Hematopoietic multipotent progenitor cell treated with erythropoietin and hydrocortisone succinate and interleukin-3 and kit ligand, for 17 days (in vitro differentiated cells): ENCODE measurements at places on chromosomes 11 and 22.

- no peak for DNase-seq
These were observed 809.4 kb upstream of the RAG2 start for GRCh38 chr11:37407461-37407860.

DNA sequence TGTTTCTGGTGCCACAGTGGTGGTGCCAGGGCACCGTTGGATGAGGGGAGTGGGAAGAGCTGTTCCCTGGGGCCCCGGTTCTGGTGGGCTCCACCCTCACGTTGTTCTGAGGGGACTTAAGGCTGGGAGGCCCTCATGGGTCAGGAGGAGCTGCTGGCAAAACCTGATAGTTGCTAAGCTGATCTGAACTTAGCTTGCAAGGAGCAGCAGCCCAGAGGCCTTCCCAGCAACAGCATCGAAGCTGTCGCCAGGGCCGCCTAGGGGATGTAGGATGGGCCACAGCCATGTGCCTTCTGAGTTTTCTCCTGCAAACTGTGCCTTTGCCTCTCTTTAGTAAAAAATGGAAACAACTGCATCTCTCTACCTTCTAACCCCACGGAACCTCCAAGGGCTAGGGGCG, 240.2 kb downstream of the TBC1D22A start:
- no peak for DNase-seq

DNA sequence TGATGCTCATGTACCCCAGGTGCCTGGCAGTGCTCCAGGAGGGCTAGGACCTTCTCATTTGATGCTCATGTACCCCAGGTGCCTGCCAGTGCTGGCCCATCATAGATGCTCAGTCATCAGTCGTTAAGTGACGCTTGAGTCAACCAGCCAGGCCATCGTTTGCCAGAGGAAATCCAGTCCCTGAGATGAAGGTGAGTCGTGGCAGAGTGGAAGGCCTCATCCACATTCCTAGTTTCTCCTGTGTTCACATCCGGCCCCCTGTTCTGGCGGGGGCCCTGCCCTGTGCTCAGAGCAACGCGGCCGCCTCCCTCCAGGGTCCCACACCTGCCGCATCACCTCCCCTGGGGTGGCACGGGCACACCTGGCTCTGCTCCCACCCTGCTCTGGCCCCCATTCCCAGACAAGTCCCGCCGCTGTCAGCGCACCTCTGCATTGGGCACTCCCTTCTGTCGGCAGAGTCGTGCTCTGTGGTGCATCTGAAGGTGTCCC, 279.9 kb downstream of the BRD1 start:
- DNase-seq, result no peak

GRCh38 chr22:31343235-31344191, 2.6 kb downstream of the PATZ1 start:
- DNase-seq, result no peak

DNA sequence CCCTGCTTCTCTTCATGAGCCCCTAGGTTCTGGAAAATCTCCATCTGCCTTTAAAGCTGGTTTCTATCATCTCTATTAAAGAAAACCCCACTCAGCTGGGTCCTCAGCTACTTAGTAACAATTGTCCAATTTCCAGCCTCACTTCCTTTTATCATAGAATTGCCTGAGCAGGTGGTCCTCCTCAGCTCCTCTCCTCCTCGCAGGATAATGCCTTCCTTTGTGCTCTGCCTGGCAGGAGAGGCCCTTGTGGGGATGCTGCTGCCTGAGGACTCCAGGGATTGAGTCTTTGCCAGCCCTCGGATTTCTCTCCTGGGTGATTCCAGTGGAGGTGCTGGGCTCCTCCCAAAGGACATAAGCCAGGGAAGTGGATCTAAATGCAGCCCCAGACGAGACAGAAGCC, 448.3 kb downstream of the INSC start:
- DNase-seq, result no peak

- DNase-seq, result no peak
These were observed 290.2 kb downstream of the ETS1 start for GRCh38 chr11:128297091-128297651.

DNA sequence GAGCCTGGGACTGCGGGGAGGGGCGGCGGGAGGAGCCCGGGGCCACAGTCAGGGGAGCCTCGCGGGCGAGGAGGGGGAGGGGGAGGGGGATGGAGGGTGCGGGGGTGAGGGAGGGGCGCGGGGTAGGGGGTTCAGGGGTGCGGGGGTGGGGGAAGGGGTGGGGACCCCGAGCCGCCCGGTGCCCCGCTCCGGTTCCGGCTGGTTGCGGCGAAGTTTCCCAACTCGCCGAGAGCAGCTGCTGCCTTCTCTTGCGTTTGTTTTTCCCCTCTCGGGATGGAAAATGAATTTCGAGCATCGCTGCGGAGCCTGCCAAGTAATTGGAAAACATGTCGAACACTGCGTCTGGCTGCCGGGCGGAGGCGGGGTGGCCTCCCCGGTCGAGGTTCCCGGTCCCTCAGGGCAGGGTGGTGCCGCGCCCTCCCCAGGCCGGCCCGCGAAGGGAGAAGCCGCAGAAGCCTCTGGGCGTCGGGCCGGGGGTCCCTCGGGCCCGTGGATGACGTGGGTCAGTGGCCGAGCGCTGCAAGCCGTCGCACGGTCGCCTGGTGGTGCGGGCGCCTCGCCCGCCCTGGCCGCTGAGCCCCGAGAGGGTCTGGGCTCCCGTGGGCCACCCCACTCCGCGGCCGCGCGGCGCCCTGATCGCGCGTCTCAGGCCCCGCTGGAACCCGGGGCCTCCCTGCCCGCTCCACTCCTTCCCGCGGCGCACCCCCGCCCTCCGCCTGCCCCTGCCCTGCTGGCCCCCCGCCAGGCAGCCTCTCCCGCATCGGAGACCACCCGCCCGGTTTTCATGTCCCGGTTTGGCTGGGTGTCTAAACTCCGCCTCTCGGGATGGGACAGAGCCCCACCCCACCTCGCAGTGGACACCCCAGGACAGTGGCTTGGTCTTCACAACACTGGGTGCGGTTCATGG, 12.1 kb downstream of the SPATA19 start:
- DNase-seq, result no peak

GRCh38 chr11:114321621-114322257, 25.5 kb downstream of the NNMT start:
- no peak for DNase-seq

DNA sequence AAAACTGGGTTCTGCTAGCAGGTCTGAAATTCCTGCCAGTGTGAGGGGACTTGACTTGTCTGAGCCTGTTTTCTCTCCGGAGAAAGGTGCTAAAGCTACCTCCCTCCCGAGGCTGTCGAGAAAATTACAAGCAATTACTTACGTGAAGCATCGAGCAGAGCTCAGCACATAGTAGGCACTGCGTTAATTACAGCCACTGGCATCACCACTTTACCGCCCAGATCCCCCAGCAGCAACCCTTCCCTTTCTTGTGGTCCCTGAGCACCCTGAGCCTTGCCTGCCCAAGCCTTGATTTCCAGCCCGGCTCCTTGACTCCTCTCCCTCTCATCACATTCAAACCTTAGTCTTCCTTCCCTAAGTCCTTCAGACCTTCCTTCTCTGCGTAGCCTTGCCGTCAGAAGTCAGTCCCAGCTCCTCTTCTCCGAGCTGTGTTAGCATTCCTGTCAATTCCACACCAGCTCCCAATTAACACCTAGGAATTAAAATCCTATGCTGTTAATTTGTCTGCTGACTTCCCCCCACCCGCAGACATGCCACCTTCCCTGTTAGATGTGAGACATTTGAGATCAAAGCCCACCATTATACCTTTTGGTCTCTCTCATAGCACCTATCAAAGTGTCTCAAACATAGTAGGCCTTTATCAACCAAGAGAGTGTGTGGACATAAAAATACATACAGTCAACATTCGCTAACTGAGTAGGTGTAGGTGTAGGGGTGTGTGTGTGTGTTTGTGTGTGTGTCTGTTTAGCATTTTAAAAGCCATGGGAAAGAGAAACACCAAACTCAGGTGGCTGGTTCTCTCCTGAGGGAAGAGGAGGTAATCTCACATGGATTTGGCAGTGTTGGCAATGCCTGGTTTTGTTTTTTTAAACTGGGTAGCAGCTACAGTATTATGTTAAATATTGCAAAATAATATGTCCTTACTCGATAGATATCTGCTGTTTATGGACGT, 2.8 kb upstream of the KCNJ5 start:
- DNase-seq, result no peak

DNA sequence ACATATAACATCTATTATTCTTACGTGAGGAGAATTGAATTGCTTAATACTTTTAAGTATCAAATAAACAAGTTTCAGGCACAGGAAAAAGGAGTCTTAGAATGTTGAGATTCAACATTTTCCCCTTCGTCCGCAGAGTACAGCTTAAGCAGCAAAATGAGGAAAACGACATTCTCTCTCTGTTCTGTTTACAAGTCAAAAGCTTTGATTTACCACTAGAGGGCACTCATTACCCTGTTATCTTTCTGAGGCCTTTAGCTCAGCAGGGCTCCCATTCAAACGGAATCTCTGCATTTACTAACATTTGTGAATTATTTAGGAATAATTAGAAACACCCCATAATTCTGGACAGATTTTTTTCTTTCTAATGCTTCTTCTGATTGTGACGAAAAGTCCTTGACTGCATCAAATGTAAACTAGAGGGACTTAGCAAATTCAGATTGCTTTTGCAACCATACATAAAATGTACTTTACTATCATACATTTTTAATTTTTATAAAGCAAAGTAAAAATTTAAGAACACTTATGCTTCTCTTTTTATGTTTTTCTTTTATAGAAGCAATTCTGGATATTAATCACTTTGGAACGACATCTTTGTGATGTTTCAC, 75.0 kb downstream of the JRKL start:
- peak; percentile 37 for DNase-seq

- DNase-seq, result no peak
These were observed 108.5 kb upstream of the SORL1-AS1 start for GRCh38 chr11:121561240-121561639.

DNA sequence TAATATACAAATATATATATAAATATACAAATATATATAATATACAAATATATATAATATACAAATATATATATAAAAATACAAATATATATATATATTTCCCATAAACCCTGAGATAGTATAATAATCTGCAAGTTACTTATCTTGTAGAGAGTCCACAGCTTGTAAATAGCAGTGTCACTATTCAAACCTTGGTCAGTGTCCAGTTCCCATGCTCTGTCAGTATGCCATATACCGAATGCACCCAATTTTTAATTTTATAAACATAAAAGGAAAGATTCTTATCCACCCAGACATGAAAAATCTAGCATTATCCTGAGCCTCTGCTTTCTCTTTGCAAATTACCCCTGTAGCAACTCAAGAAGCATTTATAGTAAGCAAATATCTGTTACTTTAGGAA, 21.6 kb upstream of the CTSC start:
- DNase-seq, result peak; percentile 6

GRCh38 chr11:122593473-122594420, 61.8 kb upstream of the UBASH3B start:
- DNase-seq, result no peak

- no peak for DNase-seq
These were observed 22.5 kb upstream of the MPPED1 start for GRCh38 chr22:43389227-43389836.

DNA sequence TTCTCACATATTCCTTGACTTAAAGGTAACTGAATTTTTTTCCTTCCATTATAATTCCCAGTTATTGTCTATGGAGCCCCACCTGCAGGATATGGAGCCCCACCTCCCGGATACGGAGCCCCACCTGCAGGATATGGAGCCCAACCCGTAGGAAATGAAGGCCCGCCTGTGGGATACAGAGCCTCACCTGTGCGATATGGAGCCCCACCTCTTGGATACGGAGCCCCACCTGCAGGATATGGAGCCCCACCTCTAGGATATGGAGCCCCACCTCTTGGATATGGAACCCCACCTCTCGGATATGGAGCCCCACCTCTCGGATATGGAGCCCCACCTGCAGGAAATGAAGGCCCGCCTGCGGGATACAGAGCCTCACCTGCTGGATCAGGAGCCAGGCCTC, 28.1 kb downstream of the WBP2NL start:
- DNase-seq, result no peak

DNA sequence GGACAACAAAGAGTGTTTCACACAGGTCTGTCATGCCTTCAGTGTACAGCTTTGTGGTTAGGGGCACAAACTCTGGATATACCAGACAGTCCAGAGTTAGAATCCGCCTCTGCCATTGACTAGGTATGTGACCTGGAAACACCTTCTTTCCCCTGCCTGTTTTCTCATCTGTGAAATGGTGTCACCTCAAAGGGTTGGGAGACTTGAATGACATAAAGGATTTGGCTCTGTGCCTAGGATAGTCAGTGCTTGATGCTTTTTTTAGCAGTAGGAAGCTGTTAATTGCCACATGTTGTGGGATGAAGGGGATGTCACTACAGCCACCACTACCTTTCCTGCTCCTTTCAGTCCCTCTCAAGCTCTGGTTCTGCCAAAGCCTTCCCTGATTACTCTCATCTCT, 17.4 kb upstream of the LRRC55 start:
- DNase-seq, result no peak

GRCh38 chr11:46674463-46675287, 25.7 kb downstream of the ARHGAP1 start:
- no peak for DNase-seq

- DNase-seq, result no peak
These were observed 118.8 kb downstream of the INSC start for GRCh38 chr11:15233371-15234165.

DNA sequence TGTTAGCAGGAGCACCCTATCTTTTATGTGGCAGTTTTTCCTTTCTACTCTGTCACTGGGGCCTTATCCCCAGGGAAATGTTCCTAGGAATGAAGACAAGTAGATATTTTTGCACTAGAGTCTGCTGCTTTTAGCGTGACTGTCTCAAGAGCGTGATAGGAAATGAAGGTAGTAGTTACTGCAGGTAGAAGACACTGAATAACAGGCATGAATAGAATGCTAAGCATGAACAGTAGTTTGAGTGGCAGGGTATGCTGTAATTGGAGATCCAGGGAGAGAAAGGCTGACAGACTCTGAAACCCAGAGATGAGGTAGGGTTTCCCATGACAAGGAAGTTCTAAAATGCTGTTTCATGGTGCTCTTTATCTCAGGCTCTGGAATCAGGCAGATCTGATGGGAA, 475.1 kb downstream of the NELL1 start:
- DNase-seq, result no peak

DNA sequence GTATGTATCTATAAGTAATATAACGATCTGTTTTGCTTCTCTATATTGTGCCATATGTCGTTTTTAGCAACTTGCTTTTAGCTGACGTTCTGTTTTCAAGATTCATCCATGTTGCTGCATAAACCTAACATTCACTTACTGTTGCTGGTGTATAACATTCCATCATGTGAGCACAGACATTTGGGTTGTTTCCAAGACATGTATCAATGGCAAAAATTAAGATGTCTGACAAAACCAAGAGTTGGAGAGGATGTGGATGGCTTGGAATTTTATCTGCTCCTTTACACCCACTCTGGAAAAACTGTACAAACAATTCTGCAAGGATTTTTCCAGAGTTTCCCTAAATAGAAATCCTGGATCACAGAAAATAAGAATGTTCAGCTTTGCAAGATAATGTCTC, 40.9 kb downstream of the DGCR2 start:
- DNase-seq, result no peak

DNA sequence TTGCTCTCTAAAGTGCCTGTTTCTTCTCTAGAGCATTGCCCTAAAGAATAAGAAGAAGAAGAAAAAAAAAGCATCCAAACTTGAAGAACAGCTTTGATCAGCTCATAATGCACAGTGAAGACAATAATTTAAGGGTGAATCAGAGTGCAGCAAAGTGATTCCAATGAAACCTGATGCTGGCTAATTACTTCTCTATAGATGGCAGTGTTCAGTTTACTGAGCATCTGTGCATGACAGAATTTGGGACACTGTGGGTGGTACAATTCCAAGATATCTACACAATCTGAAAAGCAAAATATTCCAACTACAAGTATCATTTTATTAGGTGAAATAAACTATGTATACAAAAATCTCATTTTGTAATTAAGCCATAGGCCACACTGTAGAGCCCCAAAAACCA, 450.5 kb upstream of the CCDC90B start:
- DNase-seq, result no peak

- no peak for DNase-seq
These were observed 745.9 kb upstream of the TENM4 start for GRCh38 chr11:80186692-80187091.
